D341Med (cell line): ENCODE measurements at places on chromosomes 2 and 18.
A peak's percentile ranks its signal among the peaks of the same experiment; 100 is the strongest.

- DNase-seq: no peak
These were observed 441.4 kb downstream of the SLC4A3 start for GRCh38 chr2:220068846-220069245.

- DNase-seq: no peak
These were observed 210.5 kb downstream of the BCL2 start for GRCh38 chr18:63109022-63109421.

DNA sequence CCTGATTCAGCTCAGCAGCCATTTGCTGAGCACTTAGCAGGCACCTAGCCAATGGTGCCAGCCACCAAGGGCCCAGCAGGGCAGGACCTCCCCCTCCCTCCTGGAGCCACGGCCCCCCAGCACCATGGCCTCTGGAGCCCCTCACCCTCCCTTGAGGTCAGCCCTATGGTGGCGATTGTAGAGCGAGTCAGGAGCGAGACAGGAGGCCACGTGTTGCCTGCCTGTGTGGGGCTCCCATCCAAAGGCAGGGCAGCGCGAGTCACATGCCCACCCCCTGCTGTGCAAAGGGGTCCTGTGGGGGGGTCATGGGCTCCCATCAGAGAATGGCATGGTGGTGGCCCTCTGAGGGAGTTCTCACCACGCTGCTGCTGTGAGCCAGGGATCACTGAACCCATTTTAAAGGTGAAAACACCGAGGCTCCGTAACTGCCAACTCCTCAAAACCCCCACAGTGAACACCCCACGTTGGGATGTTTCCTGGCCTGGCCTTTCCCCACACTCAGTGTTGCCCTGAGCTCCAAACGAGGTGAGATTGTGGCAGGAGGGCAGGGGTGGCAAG is 35.6 kb downstream of the RAMP1 start:
- DNase-seq: peak; percentile 13

DNA sequence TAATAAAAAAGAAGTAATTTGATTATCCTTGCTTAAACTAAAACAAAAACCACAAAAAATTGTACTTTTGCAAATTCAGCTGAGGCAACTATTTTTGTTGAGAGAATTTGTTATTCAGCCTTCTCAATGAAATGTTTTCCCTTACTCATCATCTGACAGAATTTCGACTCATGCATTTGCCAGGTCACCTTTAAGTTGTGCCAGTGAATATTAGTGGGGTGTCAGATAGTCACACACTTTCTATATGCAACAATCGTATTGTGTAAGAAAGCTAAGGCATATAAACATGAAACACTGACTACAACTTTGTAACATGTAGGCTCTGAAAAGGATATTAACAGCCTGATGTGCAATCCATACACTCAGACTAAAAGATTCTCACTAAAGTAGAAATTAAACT is 1653.1 kb upstream of the SLC39A10 start:
- DNase-seq: no peak

- DNase-seq: no peak
These were observed 1086.8 kb upstream of the PIK3C3 start for GRCh38 chr18:40868110-40868858.

DNA sequence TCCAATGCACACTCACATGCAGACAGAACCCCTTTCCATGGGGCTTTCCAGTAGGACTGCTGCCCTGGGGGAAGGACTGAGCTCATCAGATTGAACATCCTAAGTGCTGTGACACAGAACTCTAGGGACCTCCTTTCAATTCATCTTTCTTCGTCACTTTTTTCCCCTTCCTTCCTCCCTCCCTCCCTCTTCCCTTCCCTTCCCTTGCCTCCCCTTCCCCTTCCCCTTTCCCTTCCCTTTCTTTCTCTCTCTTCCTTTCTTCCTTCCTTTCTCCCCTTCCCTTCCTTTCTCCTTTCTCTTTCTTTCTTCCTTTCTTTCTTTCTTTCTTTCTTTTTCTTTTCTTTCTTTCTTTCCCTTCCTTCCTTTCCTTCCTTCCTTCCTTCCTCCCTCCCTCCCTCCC is 39.6 kb upstream of the GATA6 start:
- DNase-seq: no peak

GRCh38 chr2:60832621-60833020 is 48.8 kb upstream of the REL start:
- no peak for DNase-seq

GRCh38 chr2:124877141-124877577 is 852.1 kb downstream of the CNTNAP5 start:
- DNase-seq: no peak

DNA sequence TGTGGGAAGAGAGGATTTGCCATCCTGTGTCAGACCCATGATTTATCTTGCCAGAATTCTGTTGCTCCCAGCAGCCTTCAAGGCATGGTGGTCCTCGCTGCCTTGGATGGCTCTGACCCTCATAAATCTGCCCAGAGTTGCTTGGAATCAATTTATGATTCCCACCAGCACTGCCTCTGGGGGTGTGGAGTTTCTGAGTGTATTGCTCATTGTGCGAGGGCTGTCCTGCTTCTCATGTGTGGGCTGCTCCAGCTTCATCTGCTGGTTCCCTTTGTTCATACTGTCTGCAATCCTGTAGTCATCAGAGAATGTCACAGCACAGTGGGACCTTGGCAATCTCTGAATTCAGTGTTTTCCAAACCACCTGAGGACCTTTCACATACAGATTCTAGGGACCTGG is 139.8 kb downstream of the CLIP4 start:
- no peak for DNase-seq

DNA sequence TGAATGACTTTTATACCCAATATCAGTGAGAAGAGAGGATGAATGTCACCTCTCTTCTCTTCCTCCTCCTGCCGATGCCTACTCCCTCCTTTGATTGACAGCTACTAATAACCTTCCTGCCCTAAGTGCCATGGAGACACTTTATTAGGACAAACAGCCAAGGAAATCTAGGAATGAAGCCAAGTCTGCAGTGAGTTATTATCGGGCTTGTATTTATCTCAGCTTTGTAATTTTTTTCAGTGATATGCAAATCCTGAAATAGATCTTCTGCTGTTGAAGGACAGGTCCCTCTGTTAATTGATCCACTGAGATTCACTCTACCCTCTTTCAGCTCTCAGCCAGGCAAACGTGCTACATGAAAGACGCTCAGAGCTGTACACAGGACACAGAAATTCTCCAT is 686.7 kb downstream of the TMEM182 start:
- no peak for DNase-seq

DNA sequence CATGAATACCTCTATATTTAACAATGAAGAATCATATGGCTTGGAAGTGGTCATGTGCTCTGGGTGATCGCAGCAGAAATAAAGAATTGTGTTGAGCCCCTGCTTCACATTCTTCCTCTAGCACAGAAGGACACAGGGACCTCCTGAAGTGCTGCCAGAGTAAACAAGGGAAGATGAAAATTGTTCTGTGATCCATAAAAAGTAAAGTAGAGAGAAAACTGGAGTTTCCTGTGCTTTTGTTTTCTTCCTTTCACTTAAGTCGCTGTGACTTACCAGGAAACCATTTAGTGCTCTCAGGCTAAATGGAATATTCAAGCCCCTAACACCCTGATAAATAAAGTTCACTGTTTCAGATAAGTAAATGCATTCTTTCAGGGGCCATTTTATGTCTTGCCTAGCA is 1173.6 kb upstream of the CHAC2 start:
- no peak for DNase-seq

- no peak for DNase-seq
These were observed 376.6 kb upstream of the NETO1 start for GRCh38 chr18:73244401-73244800.

GRCh38 chr2:892892-893291 is 57.8 kb upstream of the SNTG2 start:
- DNase-seq: no peak

GRCh38 chr18:57881818-57882413 is 78.8 kb upstream of the ATP8B1 start:
- peak; percentile 85 for DNase-seq

DNA sequence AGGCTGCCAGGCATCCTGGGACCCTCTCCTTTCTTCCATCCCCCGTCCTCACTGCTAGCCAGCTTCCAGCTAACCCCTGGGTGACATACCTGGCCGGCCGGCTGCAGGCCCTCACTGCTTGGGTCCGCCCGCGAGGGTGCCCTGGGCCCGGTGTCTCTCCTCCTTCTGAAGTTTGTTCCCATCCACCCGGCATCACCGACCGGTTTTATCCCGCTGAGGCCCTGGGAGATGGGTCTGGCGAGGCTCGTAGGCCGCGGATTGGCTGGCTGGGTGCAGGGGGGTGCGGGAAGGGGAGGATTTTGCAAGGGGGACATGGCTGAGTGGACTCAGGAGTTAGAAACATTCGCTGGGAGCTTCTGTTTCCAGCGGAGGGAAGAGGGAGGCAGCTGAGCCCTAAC is at the start of gene PAX8:
TSS of gene PAX8 (minus strand) at position 180 of the 398 bp plus-strand sequence. CDS start 527 bp downstream, outside the sequence.
- no peak for DNase-seq

DNA sequence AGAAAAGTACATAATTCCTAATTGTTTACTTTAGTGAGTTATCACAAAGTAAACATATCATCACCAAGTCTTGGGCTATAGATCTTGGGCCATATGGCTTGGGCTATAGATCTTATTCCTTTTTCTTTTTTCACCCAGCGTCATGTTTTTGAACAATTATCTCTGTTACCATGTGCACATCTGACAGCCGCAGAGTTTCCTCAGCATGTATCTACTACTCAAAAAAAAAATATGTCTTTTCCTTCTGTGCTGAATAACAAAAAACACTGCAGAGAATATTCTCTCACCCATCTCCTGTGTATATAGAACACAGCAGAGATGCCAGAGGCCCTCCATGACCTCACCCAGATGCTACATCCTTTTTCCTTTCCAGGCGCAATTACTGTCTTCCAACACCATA is 76.2 kb upstream of the MYO3B start:
- no peak for DNase-seq

GRCh38 chr2:143530758-143531157 is 401.5 kb downstream of the ARHGAP15 start:
- no peak for DNase-seq

DNA sequence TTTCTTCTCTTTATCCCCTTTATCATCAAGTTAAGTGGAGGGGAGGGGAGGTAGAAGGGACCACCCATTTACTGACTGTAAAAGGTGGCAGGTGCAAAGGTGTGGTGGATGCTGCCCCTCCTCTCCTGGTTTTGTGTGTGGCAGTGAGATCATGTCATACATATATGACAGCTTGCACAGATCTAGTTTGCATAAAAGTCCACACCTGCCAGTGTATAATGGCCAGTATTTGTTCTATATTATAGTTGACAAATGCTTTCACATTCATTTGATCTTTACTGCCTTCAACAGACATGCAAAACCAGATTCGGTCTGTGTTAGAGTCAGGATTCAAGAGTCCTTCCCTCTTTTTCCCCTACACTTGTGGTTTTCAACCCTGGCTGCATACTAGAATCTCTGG is 55.1 kb downstream of the TGFA start:
- no peak for DNase-seq

- no peak for DNase-seq
These were observed 2.9 kb downstream of the DUSP11 start for GRCh38 chr2:73776869-73777519.

DNA sequence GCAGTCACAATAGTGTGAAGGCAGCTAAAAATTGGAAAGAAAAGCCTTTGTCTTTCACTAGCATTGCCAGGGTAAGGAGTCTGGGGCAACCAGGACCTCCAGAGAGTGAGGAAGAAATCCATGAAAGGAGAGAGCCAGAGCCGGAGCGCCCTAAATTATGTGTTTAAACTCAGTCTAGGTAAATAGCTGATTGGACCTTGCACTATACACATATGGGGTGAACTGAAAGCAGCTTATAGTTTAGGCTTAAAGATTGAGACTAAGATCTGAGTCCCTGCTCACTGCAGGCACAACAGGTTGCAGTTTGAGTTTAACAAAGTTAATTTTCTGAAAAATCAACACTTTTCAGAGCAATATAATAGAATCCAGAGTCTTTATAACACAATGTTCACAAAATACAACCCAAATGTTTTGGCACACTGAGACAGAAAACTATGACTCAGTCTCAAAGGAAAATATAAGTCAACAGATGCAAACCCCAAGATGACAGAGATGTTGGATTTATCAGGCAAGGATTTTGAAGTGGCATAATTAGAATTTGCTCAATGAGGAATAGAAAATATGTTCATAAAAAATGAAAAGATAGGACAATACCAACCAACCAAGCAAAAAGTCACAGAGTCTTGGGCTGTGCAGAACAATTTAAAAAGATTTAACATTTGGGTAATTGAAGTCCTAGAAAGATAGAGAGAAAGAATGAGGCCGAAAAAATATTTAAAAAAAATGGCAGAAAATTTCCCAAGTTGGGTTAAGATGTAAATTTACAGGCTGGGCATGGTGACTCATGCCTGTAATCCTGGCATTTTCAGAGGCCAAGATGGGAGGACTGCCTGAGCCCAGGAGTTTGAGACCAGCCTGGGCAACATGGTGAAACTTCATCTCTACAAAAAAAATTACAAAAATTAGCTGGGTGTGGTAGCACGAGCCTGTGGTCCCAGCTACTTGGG is 39.6 kb downstream of the DOK1 start:
- no peak for DNase-seq

- no peak for DNase-seq
These were observed 33.2 kb downstream of the B3GNT2 start for GRCh38 chr2:62229082-62229605.

- no peak for DNase-seq
These were observed 67.6 kb downstream of the LONRF2 start for GRCh38 chr2:100254646-100255210.

DNA sequence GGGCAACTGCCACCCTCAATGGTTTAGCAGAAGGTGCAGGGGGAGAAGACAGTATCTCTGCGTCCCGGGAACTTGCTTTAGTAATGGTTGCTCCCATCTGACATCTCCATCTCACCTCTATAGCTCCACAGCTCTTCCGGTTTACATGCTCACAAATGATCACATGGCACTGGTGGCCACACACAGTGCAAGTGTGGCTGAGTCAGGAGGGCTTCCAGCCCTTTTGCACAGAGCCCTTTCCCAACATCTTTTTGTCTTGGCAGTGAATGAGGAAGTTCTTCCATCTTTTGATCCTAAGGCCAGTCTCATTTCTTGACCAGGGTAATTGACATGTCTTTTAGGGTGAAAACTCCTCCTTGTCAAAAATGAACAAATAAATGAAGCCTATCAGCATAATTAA is 347.7 kb downstream of the LPIN1 start:
- DNase-seq: no peak

- peak; percentile 6 for DNase-seq
These were observed 46.5 kb downstream of the PTGR3 start for GRCh38 chr18:75162467-75162866.

DNA sequence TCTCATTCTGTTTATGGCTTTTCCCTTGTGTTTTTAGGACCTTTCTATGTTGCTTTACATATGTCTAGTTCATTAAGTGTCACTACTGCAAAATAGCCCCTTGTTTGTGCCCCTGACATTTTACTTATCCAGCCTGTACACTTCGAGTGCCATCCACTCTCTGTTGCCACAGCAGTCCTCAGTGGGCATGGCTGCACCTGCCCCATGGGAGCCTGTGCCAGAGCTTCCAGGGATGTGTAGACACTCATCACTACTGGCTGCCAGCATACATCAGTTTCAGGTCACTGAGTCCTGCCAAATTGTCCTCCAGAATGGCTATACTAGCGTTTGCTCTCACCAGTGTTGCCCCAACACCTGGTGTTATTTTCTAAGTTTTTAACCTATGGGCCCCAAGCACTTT is 80.4 kb downstream of the ARMC9 start:
- DNase-seq: no peak
